NCI-H460 (cell line): ENCODE measurements at places on chromosomes 4 and X.

DNA sequence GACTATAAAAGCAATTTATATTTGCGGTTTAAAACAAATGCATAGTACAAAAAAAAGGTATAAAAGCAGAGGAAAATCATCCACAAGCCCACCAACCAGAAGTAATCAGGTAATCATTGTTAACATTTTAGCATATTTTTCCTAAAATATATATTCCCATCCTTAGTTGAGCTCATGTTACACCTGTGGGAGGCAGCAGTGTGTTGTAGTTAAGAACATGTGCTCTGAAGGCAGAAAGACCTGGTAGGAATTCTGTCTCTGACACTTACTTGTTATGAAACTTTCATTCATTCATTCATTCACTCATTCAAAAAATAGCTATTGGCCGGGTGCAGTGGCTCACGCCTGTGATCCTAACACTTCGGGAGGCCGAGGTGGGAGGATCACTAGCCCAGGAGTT lies 15.4 kb upstream of the CDKL5 start:
- DNase-seq, result peak; percentile 44

- DNase-seq, result no peak
Measured at GRCh38 chr4:54041100-54041499, 23.3 kb downstream of the CHIC2 start.

GRCh38 chr4:38105475-38106220 lies 145.4 kb downstream of the PTTG2 start:
- DNase-seq, result no peak

GRCh38 chrX:153446950-153447580 lies 1.2 kb upstream of the TREX2 start:
- DNase-seq, result no peak

- DNase-seq, result no peak
Measured at GRCh38 chr4:178142724-178143123, 700.5 kb upstream of the AGA start.
